ENCODE measurements at places on chromosomes 3 and 15.

DNA sequence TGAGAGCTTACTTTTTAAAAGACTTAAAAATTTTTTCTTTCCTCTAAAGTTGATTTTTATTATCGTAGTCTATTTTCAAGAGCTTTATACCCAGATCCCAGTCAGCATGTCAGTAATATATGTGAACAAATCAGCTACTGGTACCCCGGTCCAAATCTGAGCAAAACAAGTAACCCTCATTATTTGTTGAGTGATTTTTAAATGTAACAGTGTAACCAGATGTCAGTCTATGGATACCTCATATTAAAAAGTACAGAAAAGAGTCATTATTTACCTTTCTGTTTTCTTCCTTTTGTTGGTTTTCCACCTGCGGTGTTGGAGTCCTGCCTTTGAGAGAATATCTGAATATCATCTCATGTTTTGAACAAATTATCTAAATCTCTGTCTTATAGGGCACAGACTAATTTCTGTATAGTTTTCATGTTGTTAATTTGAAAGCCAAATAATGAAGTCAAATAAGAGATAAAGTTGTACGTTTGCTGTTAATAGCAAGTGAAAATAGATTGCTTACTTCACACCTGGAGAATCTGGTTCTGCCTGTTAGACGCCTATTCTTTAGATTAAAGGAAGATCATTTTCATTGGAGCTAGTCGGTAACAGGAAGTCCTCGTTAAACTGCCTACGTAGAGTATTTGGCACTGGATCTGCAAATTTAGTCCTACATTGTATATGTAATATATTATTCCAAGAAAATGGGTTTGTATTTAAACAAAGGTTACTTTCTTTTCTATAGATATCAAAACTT lies at the start of gene STX19:
STX19 (minus strand) TSS at position 505 of the 745 bp plus-strand sequence. CDS start 13,328 bp downstream, outside the sequence.
- DNase-seq: peak; percentile 97

GRCh38 chr15:101615986-101616848 lies 36.0 kb downstream of the TM2D3 start:
- DNase-seq: peak; percentile 28

GRCh38 chr15:42858540-42858939 lies 62.0 kb downstream of the TTBK2 start:
- peak; percentile 42 for DNase-seq

DNA sequence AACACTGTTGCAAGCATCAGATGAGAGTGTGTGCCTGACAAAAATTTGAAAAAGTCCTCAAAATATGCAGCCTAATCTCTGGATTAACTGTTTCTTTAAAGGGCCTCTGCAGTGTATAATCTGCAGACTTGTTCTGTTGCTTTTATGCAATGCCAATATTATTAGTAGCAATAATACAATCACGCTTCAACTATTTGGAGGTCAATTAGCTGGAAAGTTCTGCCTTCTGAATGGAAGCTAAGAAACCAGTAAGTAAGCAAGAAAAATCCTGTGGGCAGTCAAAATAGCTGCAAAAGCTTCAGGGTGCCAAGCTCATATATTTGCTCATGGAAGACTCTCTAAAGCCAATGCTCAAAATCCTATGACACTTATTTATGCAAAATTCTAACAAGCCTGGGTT lies 153.2 kb upstream of the NR2F2 start:
- no peak for DNase-seq

Measured in HT-29 (cell line).